ENCODE measurements at places on chromosomes 13 and 19.

GRCh38 chr13:33228648-33229445 lies 56.7 kb downstream of the STARD13 start:
- no peak for DNase-seq

GRCh38 chr13:19519049-19519448 lies 42.3 kb downstream of the TPTE2 start:
- no peak for DNase-seq

DNA sequence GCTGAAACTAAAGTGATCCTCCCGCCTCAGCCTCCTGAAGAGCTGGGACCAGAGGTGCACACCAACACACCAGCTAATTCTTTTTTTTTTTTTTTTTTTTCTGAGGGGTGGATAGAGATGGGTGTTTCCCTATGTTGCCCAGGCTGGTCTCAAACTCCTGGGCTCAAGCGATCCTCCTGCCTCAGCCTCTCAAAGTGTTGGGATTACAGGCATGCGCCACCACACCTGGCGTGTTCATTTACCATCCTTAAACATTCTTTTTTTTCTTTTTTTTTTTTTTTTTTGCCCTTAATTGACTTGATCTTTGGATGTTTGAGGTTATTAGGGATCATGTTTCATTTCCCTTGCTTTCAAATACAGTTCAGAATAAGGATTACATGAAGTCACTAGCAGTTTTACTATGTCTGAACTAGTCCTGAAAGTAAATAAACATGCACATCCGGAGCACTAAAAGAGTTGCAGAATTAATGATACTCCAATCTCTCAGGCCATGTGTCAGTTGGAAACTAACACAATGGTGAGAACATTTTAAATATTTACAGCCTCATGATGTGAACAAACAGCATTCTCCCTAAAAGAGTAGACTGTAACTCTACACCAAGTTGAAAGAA lies 10.2 kb downstream of the UTP14C start:
- DNase-seq = no peak

- DNase-seq = no peak
Measured at GRCh38 chr19:17455308-17456123, 5.2 kb downstream of the NXNL1 start.

DNA sequence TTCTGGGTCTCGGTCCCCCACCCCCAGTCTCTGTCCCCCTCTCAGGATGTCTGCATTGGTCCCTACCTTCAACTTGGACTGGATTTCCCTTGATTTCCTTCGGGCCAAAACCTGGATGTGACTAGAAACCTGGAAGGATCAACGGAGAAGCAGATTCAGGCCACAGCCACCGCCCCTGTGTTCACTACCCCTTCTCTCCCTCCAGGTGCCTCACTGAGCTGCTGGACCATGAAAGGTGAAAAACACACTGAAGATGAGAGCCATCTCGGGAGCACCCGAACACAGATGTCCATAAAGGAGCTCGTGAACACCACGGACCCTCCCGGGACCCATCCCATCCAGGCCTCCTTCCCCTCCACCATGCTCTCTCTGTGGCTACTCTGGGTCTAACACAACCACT lies 5.0 kb downstream of the TEAD2 start:
- DNase-seq = no peak

- DNase-seq = no peak
Measured at GRCh38 chr19:18456974-18457373, 19.0 kb upstream of the ISYNA1 start.

- DNase-seq = peak; percentile 44
Measured at GRCh38 chr19:4534836-4535658, at the start of gene PLIN5. TSS of gene PLIN5 (minus strand) at chr19:4535224. CDS start at chr19:4534074, 1,150 bp downstream.

GRCh38 chr13:23268441-23268840 lies 87.7 kb downstream of the SGCG start:
- no peak for DNase-seq

- no peak for DNase-seq
Measured at GRCh38 chr19:16025108-16026101, 50.9 kb upstream of the TPM4 start.

- DNase-seq = no peak
Measured at GRCh38 chr13:23995283-23996073, 98.2 kb upstream of the C1QTNF9B start.

DNA sequence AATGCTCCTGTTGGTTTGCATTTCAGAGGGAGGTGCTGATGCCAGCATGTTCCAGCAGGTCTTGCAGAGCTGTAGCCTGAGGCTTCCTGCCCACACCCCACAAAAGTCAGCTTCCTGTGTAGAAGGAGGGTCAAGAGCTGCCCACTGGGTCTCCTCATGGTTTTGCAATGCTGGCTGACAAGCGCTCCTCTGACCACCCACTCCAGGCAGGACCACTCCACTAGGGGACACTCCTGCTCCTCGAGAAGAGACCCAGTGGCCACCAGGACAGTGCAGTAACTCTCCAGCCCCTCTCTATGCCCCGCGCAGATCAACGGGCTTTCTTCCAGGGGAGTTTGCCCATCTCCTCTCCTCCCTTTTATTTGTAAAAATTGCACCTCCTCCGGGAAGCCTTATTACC lies 72.9 kb upstream of the UQCRFS1 start:
- no peak for DNase-seq

DNA sequence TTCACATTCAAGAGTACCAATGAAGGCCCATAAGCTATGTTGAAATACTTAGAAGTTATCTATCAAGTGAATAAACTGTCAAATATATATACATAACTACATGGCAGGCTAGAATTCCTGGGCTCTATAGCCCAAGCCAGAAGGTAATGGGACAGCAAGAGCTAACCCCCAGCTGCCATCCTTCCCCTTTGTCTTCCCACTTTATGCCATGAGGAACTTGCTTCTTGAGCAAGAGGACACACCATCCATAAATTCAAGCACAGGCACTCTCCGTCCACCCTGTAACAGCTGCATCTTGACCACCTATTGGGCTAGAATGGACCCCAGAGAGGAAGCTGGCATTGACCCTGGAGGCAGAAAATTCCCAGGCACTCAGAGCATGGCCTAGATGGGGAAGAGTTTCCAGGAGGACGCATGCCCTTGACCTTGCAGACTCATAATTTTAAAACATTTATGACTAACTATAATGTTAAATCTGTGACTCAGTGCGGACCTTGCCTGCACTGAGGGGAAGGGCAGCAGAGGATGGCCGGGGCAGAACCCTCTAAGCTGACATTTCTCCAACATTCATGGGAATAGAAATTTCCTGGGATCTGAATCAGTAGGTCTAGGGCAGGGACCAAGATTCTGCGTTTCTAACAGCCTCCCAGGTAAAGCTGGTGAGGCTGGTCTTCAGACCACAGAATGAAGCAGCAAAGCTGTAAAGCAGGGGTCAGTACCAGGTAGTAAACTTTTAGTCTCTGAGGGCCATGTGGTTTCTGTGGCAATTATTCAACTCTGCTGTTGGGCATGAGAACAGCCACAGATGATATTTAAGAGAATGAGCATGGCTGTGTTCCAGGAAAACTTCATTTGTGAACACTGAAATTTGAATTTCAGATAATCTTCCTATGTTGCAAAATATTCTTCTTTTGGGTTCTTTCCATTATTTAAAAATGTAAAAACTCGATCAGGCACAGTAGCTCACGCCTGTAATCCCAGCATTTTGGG lies 71.4 kb upstream of the CLDN10 start:
- DNase-seq = no peak

DNA sequence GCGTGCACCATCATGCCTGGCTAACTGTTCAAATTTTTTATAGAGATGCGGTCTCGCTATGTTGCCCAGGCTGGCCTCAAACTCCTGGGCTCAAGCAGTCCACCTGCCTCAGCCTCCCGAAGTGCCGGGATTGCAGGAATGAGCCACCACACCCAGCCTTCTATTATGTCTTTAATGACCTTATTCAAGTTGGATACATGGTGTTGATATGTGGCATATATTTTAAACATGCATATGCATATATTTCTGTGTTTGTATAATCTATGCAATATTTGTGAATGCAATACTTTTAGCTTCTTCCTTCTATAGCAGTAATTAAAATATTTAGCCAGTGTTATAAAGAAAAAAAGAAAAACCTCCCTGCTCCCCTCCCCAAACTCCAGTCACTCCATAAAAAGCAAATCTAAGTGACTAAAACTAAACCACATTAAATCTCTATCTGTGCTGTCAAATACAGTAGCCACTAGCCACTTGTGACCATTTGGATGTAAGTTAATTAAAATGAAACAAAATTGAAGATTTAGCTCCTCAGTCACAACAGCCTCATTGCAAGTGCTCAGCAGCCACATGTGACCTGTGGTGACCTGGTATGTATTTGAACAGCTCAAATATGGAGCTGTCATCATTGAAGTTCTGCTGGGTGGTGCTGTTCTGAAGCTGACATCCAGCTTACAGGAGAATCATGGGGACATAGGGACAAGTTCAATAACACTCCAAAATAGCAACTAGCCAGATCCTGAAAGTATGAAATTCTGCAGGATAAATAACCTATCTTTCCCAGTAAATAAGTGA lies 27.4 kb downstream of the FCGBP start:
- DNase-seq = no peak

GRCh38 chr19:36049080-36049698 lies 4.9 kb downstream of the THAP8 start:
- DNase-seq = no peak

DNA sequence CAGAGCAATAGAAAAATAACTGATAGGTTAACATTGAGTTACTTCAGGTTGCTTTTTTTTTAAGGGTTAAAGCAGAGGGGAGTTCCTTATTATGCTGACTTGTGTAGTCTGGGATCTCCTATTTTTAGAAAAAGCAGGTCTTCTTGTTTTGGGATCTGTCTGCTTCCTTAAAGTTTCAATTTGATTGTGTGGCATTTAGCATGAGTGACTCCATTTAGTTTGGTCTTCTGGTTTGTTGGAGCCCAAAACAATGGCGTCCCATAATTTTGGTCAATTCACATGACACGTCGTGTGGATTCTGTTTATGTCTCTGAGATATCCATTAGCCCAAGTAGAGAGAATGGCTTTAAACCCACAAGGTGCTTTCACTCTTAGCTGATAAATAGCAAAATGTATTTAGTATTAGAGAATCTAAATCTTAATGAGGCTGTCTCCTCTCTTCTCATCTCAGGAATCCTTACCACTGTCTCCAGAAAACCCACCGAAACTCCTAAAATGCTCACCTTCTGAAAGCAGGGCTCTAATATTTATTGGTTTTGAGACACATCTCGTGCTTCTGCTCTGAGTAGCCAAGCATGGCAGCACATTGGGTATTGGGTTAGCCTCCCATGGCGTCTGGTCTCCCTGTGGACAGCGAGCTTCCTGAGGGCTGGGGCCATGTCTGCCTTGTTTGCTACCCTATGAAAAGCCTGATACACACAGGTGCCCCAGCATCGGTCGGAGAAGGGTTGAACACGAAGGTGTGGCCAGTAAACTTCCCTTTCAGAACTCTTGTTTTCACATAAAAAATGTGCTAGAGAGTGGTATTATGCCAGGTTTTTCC lies 67.2 kb upstream of the GPR183 start:
- no peak for DNase-seq

DNA sequence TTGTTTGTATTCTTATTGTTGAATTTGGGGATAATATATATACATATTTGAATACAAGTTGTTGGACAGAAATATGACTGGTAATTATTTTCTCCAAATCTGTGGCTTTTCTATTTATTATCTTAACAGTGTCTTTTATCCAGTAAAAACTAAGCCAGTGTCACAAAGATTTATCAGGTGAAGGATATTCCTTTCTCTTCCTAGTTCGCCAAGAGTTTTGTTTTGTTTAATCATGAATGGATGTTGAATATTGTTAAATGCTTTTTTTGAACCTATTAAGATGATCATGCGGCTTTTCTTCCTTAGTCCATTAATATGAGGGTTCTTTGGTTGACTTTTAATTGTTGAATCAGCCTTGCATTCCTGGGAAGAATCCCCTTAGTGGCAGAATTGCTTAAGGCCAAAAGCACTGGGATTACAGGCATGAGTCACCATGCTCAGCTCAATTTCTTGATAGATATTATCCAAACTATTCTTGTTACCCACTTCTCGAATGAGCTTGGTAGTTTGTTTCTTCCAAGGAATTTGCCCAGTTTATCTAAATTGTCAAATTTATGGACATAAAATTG lies 53.3 kb downstream of the TEX26 start:
- DNase-seq = no peak

- DNase-seq = no peak
Measured at GRCh38 chr13:30816736-30817135, 81.4 kb downstream of the ALOX5AP start.

DNA sequence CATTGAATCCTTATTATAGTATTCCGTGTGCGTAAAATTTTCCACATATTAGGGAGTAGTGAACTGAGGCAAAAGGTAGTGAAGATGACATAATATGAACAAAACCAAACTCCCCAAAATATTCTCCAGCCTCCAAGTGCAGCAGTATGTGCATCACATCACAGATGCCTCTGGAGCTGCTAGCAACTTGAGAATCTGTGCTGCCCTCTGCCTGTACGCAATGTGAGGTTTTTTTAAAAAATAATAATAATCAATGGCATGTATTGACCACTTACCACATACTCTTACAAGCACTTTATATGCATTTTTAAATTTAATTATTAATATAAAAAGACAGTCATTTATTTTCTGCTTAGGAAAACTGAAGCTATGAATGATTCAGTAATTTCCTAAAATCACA lies 583.0 kb upstream of the SPRY2 start:
- no peak for DNase-seq

DNA sequence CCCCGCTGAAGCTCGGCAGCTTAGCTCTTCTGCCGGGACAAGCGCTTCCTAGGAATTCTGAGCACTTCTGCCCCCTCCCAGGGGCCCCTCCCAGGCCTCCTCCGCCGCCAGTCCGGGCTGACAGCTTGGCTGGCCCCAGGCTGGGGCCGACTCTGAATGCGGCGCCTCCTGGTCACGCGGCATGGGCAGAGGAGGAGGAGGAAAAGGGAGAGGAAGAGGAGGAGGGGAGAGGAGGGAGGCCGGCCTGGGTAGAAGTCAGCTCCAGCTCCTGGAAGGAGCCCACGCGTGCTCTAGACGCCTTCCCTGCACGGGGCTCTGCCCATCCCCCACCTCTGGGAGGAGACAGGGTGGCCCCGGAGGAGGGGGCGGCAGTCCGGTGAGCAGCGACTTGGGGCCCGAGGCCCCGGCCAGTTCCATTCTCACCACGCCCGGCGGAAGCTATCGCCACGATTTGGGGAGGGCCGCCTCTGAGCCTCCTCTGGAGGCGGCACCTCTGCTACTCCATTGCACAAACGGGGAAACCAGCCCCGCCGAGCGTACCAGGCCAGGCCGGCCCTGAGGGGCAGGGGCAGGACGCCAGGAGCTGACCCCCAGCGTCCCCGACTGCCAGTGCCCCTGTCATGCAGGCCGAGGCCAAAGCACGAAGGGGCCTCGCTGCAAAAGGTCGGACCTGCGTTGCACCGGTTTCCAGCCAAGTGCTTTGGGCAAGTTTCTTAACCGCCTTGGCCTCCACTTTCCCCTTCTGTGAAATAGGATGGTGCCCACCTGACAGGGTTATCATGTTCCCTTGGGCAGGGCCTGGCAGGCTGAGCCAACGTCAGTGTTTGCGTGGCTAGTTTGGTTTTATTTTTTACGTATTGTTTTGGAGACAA lies 31.6 kb downstream of the CCNE1 start:
- DNase-seq = no peak

DNA sequence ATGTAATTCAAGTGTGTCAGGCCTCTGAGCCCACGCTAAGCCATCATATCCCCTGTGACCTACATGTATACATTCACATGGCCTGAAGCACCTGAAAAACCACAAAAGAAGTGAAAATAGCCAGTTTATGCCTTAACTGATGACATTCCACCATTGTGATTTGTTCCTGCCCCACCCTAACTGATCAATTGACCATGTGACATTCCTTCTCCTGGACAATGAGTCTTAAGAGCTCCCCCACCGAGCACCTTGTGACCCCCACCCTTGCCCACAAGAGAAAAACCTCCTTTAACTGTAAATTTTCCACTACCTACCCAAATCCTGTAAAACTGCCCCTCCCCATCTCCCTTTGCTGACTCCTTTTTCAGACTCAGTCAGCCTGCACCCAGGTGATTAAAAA lies 52.1 kb upstream of the ARHGEF7 start:
- no peak for DNase-seq

GRCh38 chr19:45770192-45771101 lies 1.4 kb upstream of the SIX5 start:
- peak; percentile 79 for DNase-seq
